ENCODE measurements at places on chromosomes 12 and 14.

DNA sequence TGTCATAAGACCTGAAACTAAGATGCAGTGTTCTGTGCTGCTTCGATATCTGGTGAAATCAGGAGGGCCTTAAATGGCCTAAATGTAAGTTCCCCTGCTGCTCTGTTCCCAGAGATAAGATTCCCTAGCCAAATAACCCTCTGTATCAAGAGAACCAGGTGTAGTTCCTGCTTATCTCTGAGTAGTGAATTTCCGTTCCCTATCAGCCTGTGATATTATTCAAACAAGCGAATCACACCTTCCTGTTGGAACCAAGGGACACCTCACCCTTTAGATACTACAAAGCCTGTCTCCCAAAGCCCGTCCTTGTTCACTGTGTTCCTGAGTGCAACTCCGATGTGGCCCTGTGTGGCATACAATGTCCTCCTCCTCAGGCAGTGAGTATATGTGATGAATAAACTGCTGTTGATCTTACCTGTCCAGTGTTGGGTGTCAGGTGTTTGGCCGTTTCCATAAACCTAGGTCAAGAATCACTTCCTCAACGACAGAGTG lies 52.2 kb upstream of the COCH start:
- DNase-seq = no peak

DNA sequence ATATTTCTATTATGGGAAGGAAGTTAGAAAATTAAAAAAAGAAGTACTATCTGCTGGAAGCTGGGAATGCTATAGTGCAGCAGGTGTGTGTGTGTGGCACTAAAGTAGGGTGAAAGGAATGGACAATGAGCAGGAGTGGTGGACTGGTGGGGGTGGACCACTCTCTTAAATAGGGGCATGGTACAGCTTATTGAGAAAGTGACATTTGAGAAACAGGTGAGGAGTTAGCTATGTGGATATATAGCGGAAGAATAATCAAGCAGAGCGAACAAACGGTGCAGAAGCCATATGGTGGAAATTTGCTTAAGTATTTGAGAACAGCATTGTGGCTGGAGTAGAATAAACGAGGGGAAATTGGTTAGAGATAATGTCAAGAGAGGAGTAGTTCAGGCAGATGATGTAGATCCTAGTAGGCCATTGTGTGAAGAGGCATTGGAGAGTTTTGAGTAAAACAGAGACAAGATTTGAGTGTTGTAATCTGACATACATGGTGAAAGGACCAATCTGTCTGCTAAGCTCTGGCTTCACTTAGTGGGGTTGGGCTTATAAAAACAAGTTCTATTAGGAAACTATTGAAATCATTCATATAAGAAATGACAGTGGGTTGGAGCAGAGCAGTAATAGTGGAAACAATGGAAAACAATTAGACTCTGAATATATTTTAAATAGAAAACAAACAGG lies 149.2 kb upstream of the SYT10 start:
- DNase-seq = no peak

DNA sequence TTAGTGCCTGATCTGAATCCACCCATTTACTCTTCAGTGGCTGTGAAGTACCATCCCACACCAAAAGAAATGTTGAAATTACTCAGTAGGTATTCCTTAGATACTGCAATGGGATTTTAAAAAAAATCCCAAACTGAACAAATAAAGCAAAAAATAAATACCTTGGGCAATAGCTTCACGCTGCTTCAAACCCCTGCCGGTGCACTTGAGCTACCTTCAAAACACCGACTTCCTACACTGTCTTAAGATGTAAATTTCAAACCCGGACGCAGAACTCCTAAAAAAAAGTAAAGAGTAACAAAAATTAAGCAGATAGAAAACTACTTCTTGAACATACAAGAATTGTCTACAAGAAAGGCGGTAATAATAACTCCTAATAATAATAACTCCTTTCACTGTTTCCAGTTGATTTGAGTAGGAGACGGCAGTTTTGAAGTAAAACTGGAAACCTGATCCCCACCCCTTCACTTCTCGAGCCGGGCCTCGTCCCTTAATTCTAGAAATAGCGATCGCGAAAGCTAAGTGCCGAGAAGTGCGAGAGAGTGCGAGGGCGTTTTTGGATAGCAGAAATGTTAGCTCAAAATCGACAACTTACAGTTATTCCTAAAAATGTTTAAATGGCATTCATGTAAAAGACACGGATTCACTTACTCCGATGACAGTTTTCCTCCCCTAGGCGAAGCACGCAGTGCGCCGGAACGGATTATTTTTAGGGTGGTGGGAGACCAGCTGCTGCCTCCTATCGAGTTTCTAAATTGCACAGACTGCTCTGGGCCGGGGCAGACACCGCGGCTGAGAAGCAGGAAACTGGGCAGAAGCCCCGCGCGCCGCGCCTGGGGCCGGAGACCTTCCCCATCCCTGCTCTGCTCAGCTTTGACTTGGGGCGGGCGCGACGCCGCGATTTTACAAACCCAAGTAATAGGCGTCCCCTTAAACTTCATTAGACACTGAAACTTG lies at the start of gene ABCC9:
Gene ABCC9 (minus strand): TSS at position 878 of the 957 bp plus-strand sequence. CDS start 4,752 bp downstream, outside the sequence.
- DNase-seq = no peak

GRCh38 chr12:116067892-116068291 lies 209.6 kb downstream of the MED13L start:
- no peak for DNase-seq

DNA sequence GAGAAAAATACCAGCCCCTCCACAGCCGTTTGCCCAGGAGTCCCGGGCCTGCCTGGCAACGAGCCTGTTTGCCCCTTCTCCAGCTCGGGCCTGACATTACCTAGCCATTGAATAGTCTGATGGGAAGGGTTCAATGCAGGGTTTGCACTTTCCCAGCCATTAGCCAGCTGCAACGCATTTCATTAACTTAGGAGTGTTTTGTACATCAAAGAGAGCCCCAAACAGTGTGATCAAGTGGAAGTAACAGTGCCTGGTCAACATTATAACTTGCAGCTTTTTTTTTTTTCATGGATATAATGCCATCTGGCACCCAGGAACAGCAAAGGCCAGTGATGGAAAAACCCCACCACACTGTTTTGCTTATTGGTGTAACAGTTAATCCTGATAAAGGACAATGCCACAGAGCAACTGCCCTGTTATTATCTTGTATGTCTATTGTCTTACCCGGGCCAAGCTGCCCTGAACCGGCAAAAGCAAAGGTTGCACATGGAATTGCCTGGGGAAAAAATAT lies 38.0 kb downstream of the BTG1 start:
- DNase-seq = no peak

GRCh38 chr14:97368900-97369564 lies 571.9 kb downstream of the VRK1 start:
- no peak for DNase-seq

- no peak for DNase-seq
These were observed 515.7 kb upstream of the ATXN7L3B start for GRCh38 chr12:74021937-74022336.

DNA sequence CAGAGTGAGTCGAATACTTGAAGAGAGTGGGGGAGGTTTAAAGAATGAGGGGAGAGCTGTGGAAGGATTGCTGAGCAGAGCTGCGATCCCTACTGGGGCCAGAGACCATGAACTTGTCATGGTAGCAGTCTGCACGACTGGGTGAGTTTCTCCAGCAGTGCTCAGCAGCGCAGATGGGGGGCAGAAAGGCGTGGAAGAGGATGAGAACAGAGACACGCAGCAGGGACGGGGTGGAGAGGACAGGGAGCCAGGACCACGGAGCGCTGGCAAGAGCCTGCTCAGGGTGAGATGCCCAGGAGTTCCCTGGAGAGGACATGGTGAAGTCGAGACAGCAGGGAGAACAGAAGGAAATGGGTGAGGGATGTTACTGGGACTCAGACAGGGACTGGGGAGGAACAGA lies 2.1 kb upstream of the AQP6 start:
- DNase-seq = no peak

- DNase-seq = no peak
These were observed 2.4 kb upstream of the CCDC85C start for GRCh38 chr14:99606359-99606758.

GRCh38 chr12:76020731-76021672 lies 10.6 kb downstream of the PHLDA1 start:
- DNase-seq = no peak

- DNase-seq = no peak
These were observed 11.9 kb upstream of the CIPC start for GRCh38 chr14:77086017-77086727.

DNA sequence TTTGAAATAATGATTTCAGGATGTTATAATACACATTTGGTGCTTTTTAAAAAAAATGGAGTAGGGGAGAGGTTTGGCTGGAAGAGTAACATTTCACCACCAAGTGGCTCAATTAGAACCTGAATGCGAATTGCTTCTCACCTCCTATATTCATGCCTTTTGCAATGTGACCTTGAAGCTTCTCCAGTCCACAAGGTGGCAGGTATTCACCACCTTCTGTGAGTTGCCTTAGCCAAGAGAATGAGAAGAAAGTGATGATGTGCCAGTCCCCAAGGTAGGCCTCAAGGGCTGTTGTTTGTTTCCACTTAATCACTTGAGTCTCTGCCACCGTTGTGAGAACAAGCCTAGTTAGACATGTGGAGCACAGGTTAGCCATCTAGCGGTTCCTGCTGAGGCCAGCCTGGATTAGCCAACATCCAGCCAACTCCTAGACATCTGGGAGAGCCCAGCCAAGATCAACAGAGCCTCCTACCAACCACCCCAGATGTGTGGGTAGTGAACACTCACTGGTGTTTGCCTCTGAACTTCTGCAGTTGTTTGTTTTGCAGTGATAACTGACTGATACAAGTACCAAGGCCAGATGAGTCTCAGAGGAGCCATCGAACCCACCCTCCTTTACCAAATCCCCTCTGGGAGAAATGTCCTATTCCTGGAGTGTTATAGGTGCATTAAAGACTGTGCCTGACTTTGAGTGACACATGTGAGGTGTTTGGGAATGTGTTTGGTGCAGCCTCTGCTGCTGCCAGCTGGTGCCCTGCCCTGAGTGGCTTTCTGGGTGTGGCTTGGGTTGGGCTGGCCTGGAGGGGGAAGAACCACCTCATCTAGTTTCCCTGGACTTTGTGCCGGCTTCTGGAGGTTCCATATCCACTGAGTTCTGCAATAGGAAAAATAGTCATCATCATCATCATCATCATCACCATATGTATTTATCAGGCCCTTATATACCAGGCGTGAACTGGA lies 132.5 kb upstream of the RFLNA start:
- no peak for DNase-seq

GRCh38 chr14:68619790-68620574 lies 172.9 kb downstream of the ZFP36L1 start:
- no peak for DNase-seq

DNA sequence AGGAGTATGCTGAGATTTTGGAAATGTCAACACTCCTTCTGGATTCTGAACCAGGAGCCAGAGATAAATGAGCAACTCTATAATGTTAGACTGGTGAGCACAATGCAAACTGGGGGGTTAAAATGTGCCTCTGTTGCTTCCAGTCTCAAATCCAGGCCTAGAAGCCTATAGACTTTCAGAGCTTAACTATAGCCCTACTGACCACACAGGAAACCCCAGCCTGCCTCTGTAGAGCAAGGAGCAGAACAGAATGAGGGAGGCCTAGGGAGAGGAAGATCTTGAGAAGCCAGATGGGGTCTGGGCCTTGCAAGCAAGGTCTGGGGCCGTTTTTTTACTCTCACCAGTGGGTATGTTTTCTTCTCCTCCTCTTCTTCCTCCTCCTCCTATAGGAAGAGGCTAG lies 225.4 kb upstream of the KITLG start:
- no peak for DNase-seq

GRCh38 chr12:8036346-8036745 lies 3.8 kb downstream of the FOXJ2 start:
- DNase-seq = no peak

- no peak for DNase-seq
These were observed 387.5 kb downstream of the BCAT1 start for GRCh38 chr12:24561411-24561871.

- DNase-seq = no peak
These were observed 357.1 kb upstream of the MGAT4C start for GRCh38 chr12:86613311-86613710.

GRCh38 chr12:16019136-16019535 lies 108.0 kb downstream of the DERA start:
- no peak for DNase-seq

DNA sequence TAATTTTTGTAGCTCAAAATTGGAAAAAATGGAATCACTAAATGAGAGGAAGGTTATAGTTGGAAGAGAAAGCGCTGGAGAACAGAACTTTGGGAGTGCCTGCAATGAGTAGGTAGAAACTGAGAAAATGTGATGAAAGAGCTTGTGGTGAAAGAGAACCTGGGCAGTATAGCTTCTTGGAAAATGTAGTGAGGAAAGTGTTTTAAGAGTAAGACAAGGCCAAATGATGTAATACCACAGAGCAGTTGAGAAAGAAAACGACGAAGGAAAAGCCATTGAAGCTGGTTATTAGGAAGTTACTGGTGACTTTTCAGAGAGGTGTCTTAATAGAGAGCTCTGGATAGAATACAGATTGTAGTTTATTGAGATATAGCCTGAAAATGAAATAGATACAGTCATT lies 255.3 kb downstream of the AEBP2 start:
- no peak for DNase-seq

- no peak for DNase-seq
These were observed 124.0 kb downstream of the NDUFA12 start for GRCh38 chr12:94879542-94879941.

GRCh38 chr12:41189395-41190251 lies 1.5 kb downstream of the PDZRN4 start:
- no peak for DNase-seq

DNA sequence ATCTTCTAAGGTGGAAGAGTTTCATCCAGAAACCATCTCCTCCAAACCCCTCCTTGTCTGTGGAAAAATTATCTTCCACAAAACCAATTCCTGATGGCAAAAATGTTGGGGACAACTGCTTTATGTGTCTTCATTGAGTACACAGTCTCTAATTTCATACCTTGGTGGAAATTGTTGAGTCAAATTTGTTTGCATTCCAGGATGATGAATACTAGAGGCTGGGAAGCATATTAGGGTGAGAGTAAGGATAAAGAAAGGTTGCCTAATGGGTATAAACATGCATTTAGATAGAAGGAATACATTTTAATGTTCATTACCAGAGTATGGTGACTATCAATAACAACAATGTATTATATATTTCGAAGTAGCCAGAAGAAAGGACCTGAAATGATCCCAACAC lies 98.2 kb downstream of the C12orf42 start:
- no peak for DNase-seq

- DNase-seq = no peak
These were observed 19.1 kb upstream of the DNAH10 start for GRCh38 chr12:123743002-123743401.

GRCh38 chr14:92632546-92633273 lies 115.7 kb downstream of the LGMN start:
- no peak for DNase-seq

- DNase-seq = no peak
These were observed 4.1 kb upstream of the TAS2R14 start for GRCh38 chr12:10943167-10943566.

DNA sequence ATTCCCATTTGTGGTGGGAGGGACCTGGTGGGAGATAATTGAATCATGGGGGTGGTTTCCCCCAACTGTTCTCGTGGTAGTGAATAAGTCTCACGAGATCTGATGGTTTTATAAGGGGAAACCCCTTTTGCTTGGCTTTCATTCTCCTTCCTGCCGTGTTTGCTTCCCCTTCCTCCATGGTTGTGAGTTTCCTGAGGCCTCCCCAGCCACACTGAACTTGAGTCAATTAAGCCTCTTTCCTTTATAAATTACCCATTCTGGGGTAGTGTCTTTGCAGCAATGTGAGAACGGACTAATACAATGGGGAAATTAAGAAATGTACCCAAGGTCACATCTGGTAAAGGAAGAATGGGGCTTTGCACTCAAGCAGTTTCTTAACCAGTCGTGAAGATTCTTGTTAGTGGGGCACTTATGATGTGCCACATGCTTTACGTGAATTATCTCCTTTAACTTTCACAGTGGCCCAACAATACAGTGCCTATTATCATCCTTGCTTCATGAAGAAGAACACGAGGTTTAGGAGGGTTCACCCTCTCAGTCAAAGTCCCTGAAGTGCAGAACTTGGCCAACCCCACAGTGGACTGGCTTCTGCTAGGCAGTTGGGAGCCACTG lies 234.3 kb downstream of the EFCAB11 start:
- DNase-seq = no peak
